Activated T-helper 17 cell treated with anti-CD3 and anti-CD28 coated beads, Interleukin-2, amount 50 U/mL, for 72 hours (primary cell): ENCODE measurements at places on chromosomes 7 and 10.

- no peaks in the 10 kb centered on the region for H3K36me3 ChIP-seq
- no peaks in the 10 kb centered on the region for H3K4me1 ChIP-seq
- ATAC-seq, result no peak
- H3K27me3 ChIP-seq, result peaks cover 13% of the 10 kb centered on the region
Measured at GRCh38 chr10:7082967-7083366, 327.9 kb downstream of the SFMBT2 start.

- H3K4me3 ChIP-seq, result no peak within 1 kb of the TSS
- H3K36me3 ChIP-seq, result no peaks in the 10 kb centered on the region
- no peaks in the 10 kb centered on the region for H3K4me1 ChIP-seq
- H3K27ac ChIP-seq, result no peak within 1 kb of the TSS
- no peak for ATAC-seq
- H3K27me3 ChIP-seq, result peaks cover 23% of the 10 kb centered on the region
Measured at GRCh38 chr10:96271016-96271815, at the start of gene BLNK. TSS of gene BLNK (minus strand) at chr10:96271569. CDS start at chr10:96271398, 171 bp downstream.

GRCh38 chr10:76036111-76036940, 604.9 kb downstream of the LRMDA start:
- no peak overlapping the region for H3K4me3 ChIP-seq
- H3K27me3 ChIP-seq, result peaks cover 19% of the 10 kb centered on the region
- no peak overlapping the region for H3K27ac ChIP-seq
- peak; percentile 53 for ATAC-seq

DNA sequence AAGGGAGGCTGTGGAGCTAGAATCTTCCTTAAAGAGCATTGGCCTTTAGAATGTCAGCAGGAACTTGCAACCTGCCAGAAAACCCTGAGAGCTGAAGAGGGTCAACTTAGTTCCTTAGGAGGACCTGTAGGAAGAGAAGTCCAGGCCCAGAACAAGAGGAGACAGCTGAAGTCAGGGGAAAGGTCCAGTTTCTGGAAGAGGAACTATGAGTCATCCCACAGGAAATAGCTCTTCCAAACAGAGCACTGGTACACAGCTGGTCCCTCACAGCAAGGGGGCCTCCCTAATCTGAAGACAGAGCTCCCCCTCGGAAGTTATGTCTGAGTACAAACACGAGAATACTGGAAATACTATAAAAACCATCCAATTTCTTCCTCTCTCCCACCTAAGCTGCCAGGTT, 98.9 kb downstream of the HERPUD2 start:
- no peak overlapping the region for H3K4me3 ChIP-seq
- no peaks in the 10 kb centered on the region for H3K27me3 ChIP-seq
- peak overlapping the region; percentile 10 for H3K27ac ChIP-seq
- H3K4me1 ChIP-seq, result no peaks in the 10 kb centered on the region
- H3K36me3 ChIP-seq, result no peaks in the 10 kb centered on the region

- no peak overlapping the region for H3K27ac ChIP-seq
- no peak overlapping the region for H3K4me3 ChIP-seq
- H3K27me3 ChIP-seq, result peaks cover 23% of the 10 kb centered on the region
- ATAC-seq, result no peak
- H3K4me1 ChIP-seq, result no peaks in the 10 kb centered on the region
Measured at GRCh38 chr10:62972103-62972502, 155.9 kb upstream of the EGR2 start.

GRCh38 chr10:78778444-78779338, 290.1 kb upstream of the ZMIZ1 start:
- H3K27me3 ChIP-seq, result peaks cover 12% of the 10 kb centered on the region
- ATAC-seq, result no peak
- H3K4me1 ChIP-seq, result no peaks in the 10 kb centered on the region
- H3K36me3 ChIP-seq, result no peaks in the 10 kb centered on the region
- no peak overlapping the region for H3K27ac ChIP-seq

DNA sequence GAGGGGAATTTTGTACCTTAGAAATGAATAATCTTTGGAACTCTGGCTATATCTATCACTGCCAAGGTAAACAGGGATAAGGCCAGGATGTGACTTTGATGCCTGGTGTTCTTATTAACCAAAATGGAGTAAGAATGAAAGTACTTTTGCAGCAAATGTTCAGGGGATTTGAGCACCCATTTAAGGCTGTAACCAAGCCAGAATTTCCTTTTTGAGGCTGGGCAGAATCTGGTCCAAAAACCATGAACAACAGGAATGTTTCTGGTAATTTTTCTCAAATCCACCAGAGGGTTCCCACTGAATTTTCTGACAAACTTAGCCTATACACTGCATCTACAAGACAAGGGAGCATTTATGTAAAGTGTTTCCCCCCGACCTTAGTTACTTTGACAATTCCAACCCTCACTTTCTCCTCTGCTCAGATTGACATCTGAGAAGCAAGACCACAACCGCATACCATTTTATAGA, 120.6 kb downstream of the BAMBI start:
- peaks cover 10% of the 10 kb centered on the region for H3K27me3 ChIP-seq
- H3K36me3 ChIP-seq, result no peaks in the 10 kb centered on the region
- no peak overlapping the region for H3K4me3 ChIP-seq
- H3K27ac ChIP-seq, result no peak overlapping the region
- ATAC-seq, result no peak
- no peaks in the 10 kb centered on the region for H3K4me1 ChIP-seq

- H3K27ac ChIP-seq, result no peak overlapping the region
- peak overlapping the region; percentile 39 for H3K4me3 ChIP-seq
- ATAC-seq, result peak; percentile 36
Measured at GRCh38 chr7:1854866-1855724, 185.0 kb downstream of the ELFN1 start.

GRCh38 chr7:24932815-24933214, 47.2 kb downstream of the OSBPL3 start:
- no peak overlapping the region for H3K4me3 ChIP-seq
- ATAC-seq, result no peak
- peaks cover 61% of the 10 kb centered on the region for H3K4me1 ChIP-seq
- H3K36me3 ChIP-seq, result peaks cover 22% of the 10 kb centered on the region
- H3K27me3 ChIP-seq, result no peaks in the 10 kb centered on the region
- H3K27ac ChIP-seq, result no peak overlapping the region

DNA sequence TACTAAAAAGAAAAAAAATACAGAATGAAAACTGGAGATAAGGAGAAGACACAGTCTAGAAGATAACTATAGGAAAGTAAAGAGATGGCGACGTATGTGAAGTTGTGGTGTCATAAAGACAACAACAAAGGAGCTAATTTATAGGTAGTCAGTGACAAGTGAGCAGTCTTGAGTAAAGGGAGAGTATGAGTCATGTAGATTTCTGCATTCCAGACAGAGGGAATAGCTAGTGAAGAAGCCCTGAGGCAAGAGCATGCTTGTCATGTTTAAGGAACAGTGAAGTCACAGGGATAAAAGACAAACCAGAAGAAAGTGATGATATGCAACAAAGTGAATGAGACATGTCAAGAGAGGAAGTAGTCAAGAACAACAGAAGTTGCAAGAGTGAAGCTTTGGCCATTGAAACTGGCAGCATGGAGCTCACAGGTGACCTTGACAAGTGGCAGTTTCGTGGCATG, 2.3 kb upstream of the MIOS start:
- peaks cover 15% of the 10 kb centered on the region for H3K4me1 ChIP-seq
- no peak for ATAC-seq
- peaks cover 16% of the 10 kb centered on the region for H3K36me3 ChIP-seq
- H3K27me3 ChIP-seq, result no peaks in the 10 kb centered on the region

GRCh38 chr10:59965899-59966650, 59.7 kb upstream of the CCDC6 start:
- no peak overlapping the region for H3K27ac ChIP-seq
- H3K4me3 ChIP-seq, result no peak overlapping the region
- no peaks in the 10 kb centered on the region for H3K36me3 ChIP-seq
- H3K27me3 ChIP-seq, result no peaks in the 10 kb centered on the region
- H3K4me1 ChIP-seq, result no peaks in the 10 kb centered on the region

GRCh38 chr10:59971915-59972314, 65.6 kb upstream of the CCDC6 start:
- H3K4me1 ChIP-seq, result no peaks in the 10 kb centered on the region
- no peaks in the 10 kb centered on the region for H3K36me3 ChIP-seq
- H3K27me3 ChIP-seq, result no peaks in the 10 kb centered on the region
- no peak for ATAC-seq
- no peak overlapping the region for H3K27ac ChIP-seq
- H3K4me3 ChIP-seq, result no peak overlapping the region

GRCh38 chr10:590721-591120, 98.7 kb downstream of the DIP2C start:
- H3K27me3 ChIP-seq, result peaks cover 24% of the 10 kb centered on the region
- no peaks in the 10 kb centered on the region for H3K36me3 ChIP-seq
- ATAC-seq, result no peak
- no peak overlapping the region for H3K4me3 ChIP-seq
- H3K27ac ChIP-seq, result no peak overlapping the region

- ATAC-seq, result no peak
- H3K27me3 ChIP-seq, result no peaks in the 10 kb centered on the region
- H3K4me3 ChIP-seq, result no peak overlapping the region
- H3K27ac ChIP-seq, result no peak overlapping the region
- H3K36me3 ChIP-seq, result no peaks in the 10 kb centered on the region
Measured at GRCh38 chr7:35605760-35606159, 89.2 kb downstream of the HERPUD2 start.

- no peaks in the 10 kb centered on the region for H3K27me3 ChIP-seq
- peak overlapping the region; percentile 99 for H3K27ac ChIP-seq
- peaks cover 53% of the 10 kb centered on the region for H3K36me3 ChIP-seq
- peaks cover 59% of the 10 kb centered on the region for H3K4me1 ChIP-seq
- ATAC-seq, result no peak
Measured at GRCh38 chr7:44630792-44631457, 24.5 kb downstream of the OGDH start.

DNA sequence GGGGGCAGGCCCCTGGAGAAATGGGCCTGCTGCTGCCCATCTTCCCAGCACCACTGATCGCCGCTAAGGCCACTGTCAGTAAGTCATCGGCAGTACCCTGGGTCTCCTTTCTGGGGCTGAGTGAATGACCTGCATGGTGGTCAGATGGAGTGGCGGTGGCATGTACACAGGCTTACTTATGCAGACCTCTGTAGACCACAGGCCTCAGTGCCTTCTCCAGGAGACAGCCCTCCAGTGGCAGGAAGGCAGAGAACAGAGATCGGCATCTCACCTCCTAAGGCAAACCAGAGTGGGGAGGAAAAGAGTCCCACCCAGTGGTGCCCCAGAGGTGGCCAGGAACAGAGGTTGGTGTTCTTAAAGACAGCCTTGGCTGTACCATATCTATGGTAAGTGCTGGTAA, 22.8 kb upstream of the LRRC4 start:
- H3K4me1 ChIP-seq, result peaks cover 44% of the 10 kb centered on the region
- peaks cover 7% of the 10 kb centered on the region for H3K36me3 ChIP-seq
- no peak overlapping the region for H3K4me3 ChIP-seq
- no peak for ATAC-seq
- H3K27ac ChIP-seq, result no peak overlapping the region
- H3K27me3 ChIP-seq, result no peaks in the 10 kb centered on the region

- H3K4me3 ChIP-seq, result no peak overlapping the region
- H3K27ac ChIP-seq, result no peak overlapping the region
- H3K4me1 ChIP-seq, result no peaks in the 10 kb centered on the region
- no peak for ATAC-seq
Measured at GRCh38 chr10:131056781-131057180, 254.7 kb downstream of the TCERG1L start.

DNA sequence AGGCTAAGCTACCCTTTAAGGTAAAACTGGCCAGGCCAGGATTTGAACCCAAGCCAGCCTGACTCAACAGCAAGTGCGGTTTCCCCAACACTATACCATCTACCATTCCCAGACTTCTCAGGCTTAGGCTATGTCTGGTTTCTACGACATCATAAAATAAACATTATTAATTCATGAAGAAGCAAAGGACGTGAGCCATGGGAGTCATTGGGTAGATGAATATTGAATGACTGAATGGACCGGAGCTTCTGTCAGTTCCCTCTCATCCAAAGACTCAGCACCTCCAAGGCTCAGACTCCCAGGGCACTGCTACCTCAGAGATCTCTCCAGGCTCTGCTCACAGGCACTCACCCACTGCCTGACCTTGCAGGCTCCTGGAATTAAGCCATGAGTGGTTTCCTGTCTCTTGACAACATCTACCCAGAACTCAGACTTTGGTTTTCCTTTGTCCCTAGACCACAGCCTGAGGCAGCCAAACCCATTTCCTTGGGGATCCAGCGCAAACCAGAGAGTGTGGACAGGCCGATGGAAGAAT, 64.6 kb upstream of the STEAP1B start:
- H3K27ac ChIP-seq, result no peak overlapping the region
- peak; percentile 25 for ATAC-seq
- H3K27me3 ChIP-seq, result peaks cover 38% of the 10 kb centered on the region

- no peak for ATAC-seq
- no peak overlapping the region for H3K4me3 ChIP-seq
- H3K27ac ChIP-seq, result no peak overlapping the region
- H3K27me3 ChIP-seq, result peaks cover 5% of the 10 kb centered on the region
Measured at GRCh38 chr7:102981451-102981850, 68.7 kb downstream of the LRRC17 start.

DNA sequence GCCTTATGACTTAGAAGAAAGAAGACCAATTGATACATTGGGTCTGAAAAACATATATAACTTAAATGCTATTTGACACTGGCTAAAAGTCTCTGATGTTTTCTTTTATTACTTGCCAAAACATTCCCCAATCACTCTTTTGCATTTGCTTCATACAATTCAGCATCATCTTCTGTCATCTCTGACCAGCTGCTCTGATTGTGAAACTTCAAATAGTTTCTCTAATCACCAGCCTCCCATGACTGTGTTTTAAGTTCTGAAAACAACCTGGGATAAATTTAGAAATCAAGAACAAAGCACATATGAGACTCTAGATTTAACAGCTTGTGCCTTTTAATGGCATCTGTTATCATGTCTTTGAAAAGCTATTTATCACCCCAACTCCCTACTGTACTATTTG, 208.4 kb upstream of the KCND2 start:
- H3K4me3 ChIP-seq, result no peak overlapping the region
- H3K27ac ChIP-seq, result no peak overlapping the region
- H3K27me3 ChIP-seq, result no peaks in the 10 kb centered on the region
- no peak for ATAC-seq
- H3K36me3 ChIP-seq, result no peaks in the 10 kb centered on the region

GRCh38 chr7:32879460-32879859, 12.1 kb downstream of the KBTBD2 start:
- H3K36me3 ChIP-seq, result peaks cover 63% of the 10 kb centered on the region
- H3K27me3 ChIP-seq, result no peaks in the 10 kb centered on the region
- ATAC-seq, result peak; percentile 85
- H3K4me1 ChIP-seq, result peaks cover 24% of the 10 kb centered on the region

DNA sequence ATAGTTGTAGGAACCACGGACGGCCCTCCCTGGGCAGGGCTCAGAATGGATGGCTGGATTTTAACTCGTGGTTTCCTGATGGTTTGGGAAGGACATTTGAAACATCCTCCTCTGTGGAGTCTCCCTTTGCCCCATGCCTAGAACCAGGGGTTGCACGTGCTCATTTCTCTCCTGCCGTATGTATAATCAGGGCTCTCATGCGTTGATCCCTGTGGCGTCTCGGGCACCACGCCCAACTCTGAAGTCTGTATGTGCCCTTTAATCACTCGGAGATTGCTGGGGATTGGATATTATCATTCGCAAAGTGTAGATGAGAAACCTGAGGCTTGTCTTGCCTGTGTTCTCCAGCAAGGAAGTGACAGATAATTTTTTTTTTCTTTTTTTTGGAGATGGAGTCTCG, 257.1 kb downstream of the CAMK1D start:
- ATAC-seq, result peak; percentile 13
- peak overlapping the region; percentile 99 for H3K27ac ChIP-seq
- no peaks in the 10 kb centered on the region for H3K27me3 ChIP-seq
- no peaks in the 10 kb centered on the region for H3K36me3 ChIP-seq
